ENCODE measurements at places on chromosomes 1 and 21.

- DNase-seq = no peak
Observed at GRCh38 chr1:93616221-93616995, 65.2 kb downstream of the BCAR3 start.

DNA sequence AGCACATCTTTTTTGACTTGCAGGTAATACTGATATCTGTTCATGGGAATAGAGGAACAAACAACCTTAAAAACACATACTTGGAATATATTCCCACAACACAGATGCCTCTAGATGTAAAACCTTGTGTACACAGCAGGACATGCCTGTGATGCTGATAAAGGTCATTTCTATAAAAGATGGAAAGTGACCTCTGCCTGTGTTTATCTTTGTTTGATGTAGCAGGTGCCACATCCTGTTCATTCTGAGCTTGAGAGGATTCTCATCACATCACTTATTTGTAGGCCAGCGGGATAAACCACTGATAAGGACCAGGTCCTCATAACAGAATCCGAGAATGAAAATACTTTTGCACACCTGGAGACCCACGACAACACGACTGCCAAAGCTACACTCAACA lies 133.7 kb downstream of the SMYD2 start:
- DNase-seq = no peak

- no peak for DNase-seq
Observed at GRCh38 chr1:33301273-33301984, 19.5 kb downstream of the A3GALT2 start.

GRCh38 chr1:11027316-11027715 lies 14.9 kb downstream of the TARDBP start:
- no peak for DNase-seq

DNA sequence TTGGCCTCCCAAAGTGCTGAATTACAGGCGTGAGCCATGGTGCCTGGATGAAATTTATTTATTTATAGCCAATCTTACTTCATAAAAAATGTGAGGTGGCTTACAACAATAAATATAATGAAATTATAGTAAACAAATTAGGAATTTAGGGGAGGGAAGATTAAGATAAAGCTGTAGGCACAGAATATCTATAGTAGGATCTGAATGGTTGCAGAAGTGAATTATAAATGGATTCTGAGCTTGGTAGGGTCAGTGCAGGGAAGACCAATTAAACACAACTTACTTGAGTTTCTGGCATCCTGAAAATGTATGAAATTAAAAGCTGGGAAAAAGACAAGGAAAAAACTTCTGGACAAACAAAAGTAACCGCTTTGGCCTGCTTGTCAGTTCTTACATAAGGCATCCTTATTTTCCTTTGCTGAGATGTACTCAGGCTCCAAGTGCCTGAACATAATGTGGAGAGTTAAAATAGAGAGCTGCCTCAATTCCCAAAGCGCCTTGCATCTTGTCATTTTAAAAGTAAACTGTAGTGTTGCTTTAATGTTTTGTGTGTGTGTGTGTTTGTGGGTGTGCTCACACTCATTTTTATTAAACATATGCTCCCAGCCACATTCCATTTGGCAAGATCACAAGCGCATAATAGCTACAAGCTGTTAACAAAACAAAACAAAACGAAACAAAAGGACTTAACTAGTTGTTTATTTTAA lies 247.3 kb downstream of the S1PR1 start:
- DNase-seq = no peak

- no peak for DNase-seq
Observed at GRCh38 chr1:201156819-201157218, 2.5 kb upstream of the TMEM9 start.

GRCh38 chr1:66276218-66276617 lies 257.7 kb upstream of the SGIP1 start:
- peak; percentile 45 for DNase-seq

GRCh38 chr1:81151206-81151605 lies 649.5 kb upstream of the ADGRL2 start:
- DNase-seq = no peak

DNA sequence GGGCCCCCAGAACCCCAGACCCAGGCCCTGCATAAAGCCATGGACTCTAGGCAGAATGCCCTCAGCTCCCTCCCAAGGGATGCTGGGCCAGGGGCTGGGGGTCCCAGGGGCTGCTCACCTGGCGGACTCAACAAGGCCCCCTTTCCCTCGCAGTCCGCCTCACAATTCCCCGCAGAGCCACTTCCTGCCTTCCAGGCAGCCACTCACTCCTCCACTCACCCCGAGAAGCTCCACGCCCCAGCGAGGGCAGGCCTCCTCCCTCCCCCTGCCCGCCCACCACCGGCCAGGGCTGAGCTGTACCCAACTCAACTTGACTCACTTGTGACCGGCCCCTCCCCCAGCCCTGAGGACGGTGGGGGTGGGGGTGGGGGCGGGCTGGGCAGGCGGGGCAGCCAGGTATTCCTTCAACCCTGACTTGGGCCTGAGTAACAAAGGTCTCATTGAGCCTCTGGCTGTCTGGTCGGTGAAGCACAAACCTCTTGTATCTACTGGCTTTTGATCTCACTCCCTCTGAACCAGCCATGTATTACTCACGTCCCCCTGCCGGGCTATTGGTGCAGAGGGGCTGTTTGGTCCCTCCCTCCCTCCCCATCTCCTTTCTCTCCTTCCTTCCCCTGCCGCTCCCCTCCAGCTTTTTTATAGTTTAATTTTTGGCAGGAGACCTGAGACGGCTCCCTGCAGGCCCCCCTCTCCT lies 5.9 kb downstream of the BLACAT1 start:
- no peak for DNase-seq

DNA sequence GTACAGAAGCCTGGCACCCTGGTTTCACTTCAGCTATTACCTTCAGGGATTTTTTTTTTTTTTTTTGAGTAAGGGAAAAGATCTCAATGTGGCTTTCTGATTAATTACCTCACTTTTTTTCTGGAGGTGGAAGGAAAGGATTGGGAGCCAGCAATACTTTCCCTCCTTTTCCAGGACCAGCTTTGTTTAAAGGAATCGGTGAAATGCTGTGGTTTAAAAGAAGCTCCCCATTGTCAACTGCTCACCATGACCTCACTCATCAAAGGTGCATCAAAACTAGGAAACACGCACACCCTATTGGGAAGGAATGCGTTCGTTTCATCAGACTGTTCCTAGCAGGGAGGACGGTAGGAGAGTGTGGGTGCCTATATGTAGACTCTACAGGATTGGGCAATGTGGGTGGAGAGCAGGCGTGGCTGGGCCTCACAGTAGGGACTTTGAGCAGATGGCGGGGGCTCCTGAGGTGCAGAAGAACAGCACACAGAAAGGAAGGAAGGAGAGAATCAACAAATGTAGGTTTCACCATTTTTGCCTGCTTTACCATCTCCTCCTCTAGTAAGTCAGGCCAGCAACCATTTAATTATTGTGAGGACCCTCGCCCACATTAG lies 13.0 kb downstream of the PHGDH start:
- DNase-seq = no peak

- DNase-seq = no peak
Observed at GRCh38 chr1:166905900-166906299, 29.8 kb upstream of the TADA1 start.

GRCh38 chr1:46690931-46691421 lies 19.3 kb downstream of the TEX38 start:
- DNase-seq = no peak

- no peak for DNase-seq
Observed at GRCh38 chr1:76546354-76546933, 320.8 kb upstream of the ST6GALNAC5 start.

GRCh38 chr21:31318971-31319370 lies 25.1 kb downstream of the TIAM1 start:
- no peak for DNase-seq

Measured in GM13976 (cell line).